ENCODE measurements at places on chromosomes 12 and 14.

GRCh38 chr14:38866461-38866860 is 236.6 kb downstream of the SEC23A start:
- no peak for DNase-seq

DNA sequence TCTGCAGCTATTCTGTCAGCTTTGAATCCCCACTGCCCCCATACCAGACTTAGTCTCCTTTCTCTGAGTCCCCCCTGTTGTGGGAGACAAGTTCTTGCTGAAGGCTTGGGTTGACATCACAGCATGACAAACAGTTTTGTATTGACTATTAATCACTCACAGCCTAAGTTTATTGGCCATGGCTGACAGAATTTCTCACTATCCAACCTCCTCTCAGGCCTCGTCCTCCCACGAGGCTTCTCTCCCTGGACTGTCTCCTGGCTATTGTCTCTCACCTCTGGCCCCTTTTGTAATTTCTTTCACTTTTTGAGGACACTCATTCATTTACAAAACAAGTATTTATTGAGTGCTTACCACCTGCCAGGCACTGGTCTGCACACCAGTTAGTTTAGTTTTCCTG is 35.2 kb upstream of the DCD start:
- DNase-seq = no peak

GRCh38 chr12:115176741-115177400 is 492.9 kb upstream of the TBX3 start:
- DNase-seq = no peak

- no peak for DNase-seq
Measured at GRCh38 chr12:113220593-113221180, 577 bp upstream of the TPCN1 start.
